ENCODE measurements at places on chromosomes 7 and 10.

DNA sequence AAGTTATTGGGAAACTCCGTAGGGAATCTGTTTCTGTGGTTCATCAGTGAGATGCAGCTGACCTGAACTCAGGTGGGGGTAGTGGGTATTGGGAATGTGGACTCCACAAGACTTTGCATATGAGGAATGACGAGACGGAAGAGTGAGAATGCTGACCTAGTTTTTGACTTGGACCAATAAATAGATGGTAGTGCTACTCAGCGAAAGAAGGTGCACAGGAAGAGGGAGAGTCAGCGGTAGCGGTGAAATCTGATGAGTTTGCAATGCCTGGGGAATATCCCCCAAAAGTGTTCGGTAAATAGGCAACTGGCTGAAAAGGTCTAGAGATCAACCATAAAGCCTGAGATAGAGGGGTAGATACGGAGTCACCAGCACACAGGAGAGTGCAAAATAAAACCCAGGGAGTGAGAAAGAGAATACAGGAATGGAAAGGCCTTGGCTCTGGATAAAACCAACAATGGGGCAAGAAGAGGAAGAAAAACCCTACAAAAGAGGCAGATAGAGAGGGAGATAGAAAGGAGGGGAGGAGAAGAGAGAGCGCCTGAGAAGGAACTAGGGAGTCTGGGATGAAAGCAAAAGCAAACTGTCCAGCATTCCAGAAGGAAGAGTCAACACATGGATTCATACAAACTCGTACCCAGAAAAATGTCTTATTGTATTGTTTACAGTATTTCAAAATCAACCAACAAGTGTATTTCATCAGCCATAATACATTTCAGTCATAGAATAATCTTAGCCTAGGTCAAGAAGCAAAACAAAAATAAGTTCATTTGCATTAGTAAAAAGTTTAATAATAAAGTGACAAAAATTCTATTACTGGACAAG is 5.4 kb downstream of the ARHGAP21 start:
- no peak for DNase-seq

GRCh38 chr10:541750-542371 is 147.6 kb downstream of the DIP2C start:
- DNase-seq: peak; percentile 62

DNA sequence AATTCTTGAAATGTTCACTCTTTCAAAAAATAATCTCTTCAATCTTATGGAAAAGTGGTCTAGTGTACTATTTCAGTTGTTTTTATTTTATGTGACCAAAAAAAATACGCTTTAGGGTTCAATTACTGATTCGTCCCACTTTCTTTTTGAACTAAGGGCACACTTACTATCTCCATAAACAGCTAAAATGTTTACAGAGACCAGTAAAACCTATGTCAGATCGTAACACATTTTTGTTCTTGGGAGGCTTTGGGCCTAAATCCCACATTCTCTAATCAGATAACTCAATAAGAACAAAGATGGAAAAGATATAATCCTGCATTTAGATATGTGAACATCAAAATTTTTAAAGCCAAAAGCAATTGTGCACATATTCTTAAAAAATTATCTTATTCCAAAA is 29.8 kb upstream of the EPC1 start:
- no peak for DNase-seq

GRCh38 chr10:36450380-36450779 is 675.0 kb upstream of the ANKRD30A start:
- no peak for DNase-seq

- no peak for DNase-seq
Observed at GRCh38 chr7:12993025-12993424, 305.6 kb downstream of the ARL4A start.

- DNase-seq: peak; percentile 9
Observed at GRCh38 chr10:91117505-91117904, 103.0 kb upstream of the PCGF5 start.

GRCh38 chr7:32957326-32958045 is at the start of gene FKBP9:
Gene FKBP9 (plus strand): TSS chr7:32957440. CDS start chr7:32957574, 134 bp downstream.
- peak; percentile 90 for DNase-seq

GRCh38 chr10:74827694-74828093 is 1.3 kb downstream of the KAT6B start:
- no peak for DNase-seq

- DNase-seq: no peak
Observed at GRCh38 chr7:43166686-43167085, 54.2 kb downstream of the HECW1 start.

DNA sequence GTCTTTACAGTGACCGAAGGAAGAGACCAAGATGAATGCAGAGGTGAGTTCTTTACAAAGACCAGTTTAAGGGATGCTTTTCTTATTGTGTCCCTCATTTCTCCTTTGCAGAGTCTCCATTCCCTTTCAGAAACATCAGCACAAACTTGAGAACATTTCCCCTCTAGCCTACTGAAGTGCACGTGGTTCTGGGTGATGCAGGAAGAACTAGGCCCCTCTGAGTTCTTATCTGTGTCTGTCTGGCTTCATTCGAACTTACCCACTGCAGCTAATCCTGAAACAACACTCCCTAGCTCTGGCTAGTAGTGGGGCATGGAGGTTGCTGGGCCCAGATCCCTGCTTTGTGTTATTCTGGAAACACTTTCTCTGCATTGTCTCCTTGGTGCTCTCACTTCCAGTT is 12.6 kb downstream of the BLVRA start:
- DNase-seq: no peak

- peak; percentile 83 for DNase-seq
Observed at GRCh38 chr7:641269-641671, 85.2 kb upstream of the DNAAF5 start.
